ENCODE measurements at places on chromosomes 16 and 17.
A peak's percentile ranks its signal among the peaks of the same experiment; 100 is the strongest.

DNA sequence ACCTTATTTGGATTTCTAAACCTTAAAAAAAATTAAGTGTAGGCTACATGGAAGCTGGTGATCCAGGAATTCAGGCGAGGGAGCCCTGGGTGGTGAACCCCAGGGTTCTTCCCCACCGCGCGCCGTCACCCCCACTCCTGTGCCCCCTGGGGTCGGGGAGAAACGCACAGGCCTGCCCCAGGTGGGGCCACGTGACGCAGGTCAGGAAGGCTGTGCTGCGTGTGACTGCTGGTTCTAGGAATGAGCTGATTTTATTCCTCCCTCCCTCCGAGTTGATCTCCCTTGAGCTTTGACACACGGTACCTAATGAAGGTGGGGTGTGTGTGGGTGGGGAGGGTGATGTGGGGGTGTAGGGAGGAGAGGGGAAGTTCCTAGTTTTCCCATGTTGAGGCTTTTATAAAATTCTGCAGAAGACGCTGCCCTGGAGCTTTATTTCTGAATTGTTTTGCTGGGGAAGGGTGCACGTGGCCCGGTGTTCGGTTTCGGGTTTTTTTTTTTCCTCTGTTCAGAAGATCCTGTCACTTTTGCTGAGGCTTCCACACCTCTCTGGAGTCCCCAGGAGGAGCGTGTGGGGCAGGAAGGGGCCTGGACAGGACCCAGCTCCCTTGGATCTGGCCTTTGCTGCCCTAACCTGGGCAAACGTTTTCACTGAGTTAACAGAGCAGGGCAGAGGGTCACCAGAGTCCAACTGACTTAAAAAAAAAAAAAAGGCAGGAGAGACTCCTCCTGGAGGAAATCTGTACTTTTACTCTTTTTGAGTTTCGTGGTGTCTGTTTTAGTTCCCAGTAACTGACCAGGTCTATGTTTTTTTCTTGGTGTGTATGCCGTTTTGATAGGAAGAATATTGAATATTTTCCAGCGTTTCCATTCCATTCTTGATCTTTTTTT is 55.8 kb upstream of the GSE1 start:
- no peaks in the 10 kb centered on the region for H3K27me3 ChIP-seq
- peak; percentile 51 for DNase-seq
- H3K4me3 ChIP-seq, result peak overlapping the region; percentile 99
- H3K4me1 ChIP-seq, result peaks cover 7% of the 10 kb centered on the region

GRCh38 chr16:58109330-58109729 is 19.9 kb downstream of the CFAP20 start:
- H3K27me3 ChIP-seq, result no peaks in the 10 kb centered on the region
- H3K27ac ChIP-seq, result no peak overlapping the region
- H3K4me1 ChIP-seq, result peaks cover 8% of the 10 kb centered on the region
- H3K36me3 ChIP-seq, result 0 out of 2 replicates have a peak, but pooled peaks cover 13% of the 10 kb centered on the region
- no peak overlapping the region for H3K4me3 ChIP-seq
- no peak for DNase-seq

DNA sequence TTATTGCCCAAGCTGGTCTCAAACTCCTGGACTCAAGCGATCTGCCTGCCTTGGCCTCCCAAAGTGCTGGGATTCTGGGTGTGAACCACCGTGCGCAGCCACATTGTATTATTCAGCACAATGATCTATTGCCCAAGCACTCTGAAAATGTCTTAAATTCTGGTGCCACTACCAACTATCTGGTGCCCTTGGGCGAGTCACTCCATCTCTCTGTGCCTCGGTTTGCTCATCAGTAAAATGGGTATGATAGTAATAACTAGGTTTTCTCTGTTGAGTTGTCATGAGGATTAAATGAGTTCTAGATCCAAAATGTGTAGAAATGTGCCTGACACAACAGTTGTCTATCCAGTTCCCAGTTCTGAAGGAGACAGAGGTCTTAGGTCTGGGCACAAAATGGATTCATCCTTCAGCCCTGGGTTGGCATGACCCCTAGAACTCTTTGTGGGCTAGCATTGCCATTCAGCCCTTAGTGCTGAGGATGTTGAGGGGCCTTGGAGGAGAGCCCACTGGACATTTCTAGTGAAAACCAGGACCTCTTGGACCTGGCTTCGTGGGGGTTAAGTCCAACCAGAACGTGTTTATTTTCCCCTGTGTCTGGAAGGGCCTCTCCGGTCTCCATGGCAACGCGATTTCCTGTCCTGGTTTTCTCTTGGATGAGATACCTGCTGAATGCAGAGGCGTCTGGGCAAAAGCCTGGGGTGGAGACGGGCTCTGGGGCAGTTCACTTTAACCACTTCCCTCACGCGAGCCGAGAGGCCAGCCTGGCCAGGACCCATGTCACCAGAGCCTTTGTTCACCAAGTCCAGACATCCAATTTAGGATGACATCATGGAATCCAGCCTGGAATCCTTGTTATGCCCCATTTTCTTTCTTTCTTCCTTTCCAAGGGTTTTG is 43.7 kb upstream of the TNRC6A start:
- H3K27ac ChIP-seq, result peak overlapping the region; percentile 71
- peak overlapping the region; percentile 38 for H3K4me3 ChIP-seq
- peak; percentile 84 for DNase-seq
- H3K36me3 ChIP-seq, result no peaks in the 10 kb centered on the region
- H3K27me3 ChIP-seq, result no peaks in the 10 kb centered on the region

DNA sequence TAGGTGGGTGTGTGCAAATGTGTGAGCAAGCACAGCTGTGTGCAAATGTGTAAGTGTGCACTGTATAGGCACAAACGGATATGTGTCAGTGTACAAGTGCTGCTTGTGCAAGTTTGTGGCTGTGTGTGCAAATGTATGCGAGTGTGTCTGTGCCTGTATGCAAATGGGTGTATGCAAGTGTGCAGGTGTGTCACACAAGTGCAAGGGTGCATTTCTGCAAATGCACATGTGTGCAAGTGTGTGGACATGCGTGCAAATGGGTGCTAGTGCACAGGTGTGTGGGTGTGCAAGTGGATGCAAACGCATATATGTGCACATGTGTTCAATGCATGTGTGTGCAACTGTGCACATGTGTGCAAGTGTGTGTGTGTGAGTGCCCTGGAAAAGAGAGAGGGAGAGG is 76.5 kb upstream of the TNRC6C start:
- H3K4me1 ChIP-seq, result peaks cover 10% of the 10 kb centered on the region
- H3K4me3 ChIP-seq, result no peak overlapping the region
- peaks cover 17% of the 10 kb centered on the region for H3K27me3 ChIP-seq
